Activated B cell treated with CpG ODN at 0.5 μM for 24 hours (primary cell): ENCODE measurements at places on chromosomes 5 and 9. TPM values are rescaled to one million over a fixed set of nuclear protein-coding genes. Genes with fewer than 3 reads are reported as not detected.

- no peak for DNase-seq
Observed at GRCh38 chr5:104223885-104224773, 661.5 kb upstream of the NUDT12 start.

- DNase-seq, result no peak
Observed at GRCh38 chr5:29414681-29415080, 1778.8 kb upstream of the CDH6 start.

DNA sequence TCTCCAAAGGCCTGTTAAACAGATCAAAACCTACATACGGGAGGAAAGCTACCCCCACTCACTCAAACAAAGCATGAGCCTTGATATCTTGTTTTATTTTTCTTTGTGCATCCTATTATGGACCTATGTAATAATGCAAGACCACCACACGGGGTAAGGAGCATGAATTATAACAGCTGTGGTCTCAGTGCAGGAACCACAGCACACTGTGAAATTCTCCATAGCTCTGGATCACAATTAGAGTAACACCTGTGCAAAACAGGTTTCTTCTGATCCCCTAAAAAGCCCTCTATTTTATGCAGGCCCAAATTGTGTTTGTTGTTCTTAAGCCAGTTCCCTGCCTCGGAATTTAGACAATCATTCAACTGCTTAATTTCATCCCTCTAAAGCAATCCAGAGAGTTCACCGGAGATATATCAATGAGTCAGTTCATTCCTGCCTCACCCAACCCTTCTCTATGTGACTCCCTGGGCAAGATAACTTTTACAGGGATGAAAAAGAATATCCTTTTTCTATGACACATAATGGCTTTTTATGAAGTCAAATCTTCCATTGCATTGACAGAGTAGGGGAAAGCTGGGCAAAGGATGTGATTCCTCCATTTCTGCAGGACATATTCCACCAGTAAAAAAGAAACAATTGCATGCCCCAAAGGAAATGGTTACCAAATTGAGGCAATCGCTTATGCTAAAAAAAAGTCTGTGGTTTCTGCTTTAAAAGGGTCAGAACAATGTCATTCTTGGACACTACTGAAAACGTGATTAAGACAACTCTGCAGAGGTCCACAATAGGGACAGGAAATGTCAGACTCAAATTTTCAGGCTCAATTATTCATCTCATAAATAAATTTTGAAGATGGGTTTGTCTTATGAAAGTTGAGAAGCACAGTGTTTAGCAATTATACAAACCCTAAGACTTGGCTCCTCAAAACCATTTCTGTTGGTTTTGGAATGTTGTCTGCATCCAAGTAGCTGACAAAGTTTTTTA lies 41.6 kb upstream of the FST start:
- no peak for DNase-seq

- no peak for DNase-seq
Observed at GRCh38 chr5:76942581-76942980, 10.3 kb upstream of the CRHBP start.

SIL1 gene
- 16.1 and 22.0 TPM in 2 replicates for total RNA-seq

CYLC2 gene
- total RNA-seq, result not detected in 2 replicates

TTC23L gene
- total RNA-seq, result not detected in 2 replicates
